ENCODE measurements at places on chromosomes 2 and 18. TPM values are rescaled to one million over a fixed set of nuclear protein-coding genes. Genes with fewer than 3 reads are reported as not detected.
A peak's percentile ranks its signal among the peaks of the same experiment; 100 is the strongest.

GRCh38 chr2:135317375-135317774 lies 213.6 kb downstream of the ZRANB3 start:
- no peak for DNase-seq

DNA sequence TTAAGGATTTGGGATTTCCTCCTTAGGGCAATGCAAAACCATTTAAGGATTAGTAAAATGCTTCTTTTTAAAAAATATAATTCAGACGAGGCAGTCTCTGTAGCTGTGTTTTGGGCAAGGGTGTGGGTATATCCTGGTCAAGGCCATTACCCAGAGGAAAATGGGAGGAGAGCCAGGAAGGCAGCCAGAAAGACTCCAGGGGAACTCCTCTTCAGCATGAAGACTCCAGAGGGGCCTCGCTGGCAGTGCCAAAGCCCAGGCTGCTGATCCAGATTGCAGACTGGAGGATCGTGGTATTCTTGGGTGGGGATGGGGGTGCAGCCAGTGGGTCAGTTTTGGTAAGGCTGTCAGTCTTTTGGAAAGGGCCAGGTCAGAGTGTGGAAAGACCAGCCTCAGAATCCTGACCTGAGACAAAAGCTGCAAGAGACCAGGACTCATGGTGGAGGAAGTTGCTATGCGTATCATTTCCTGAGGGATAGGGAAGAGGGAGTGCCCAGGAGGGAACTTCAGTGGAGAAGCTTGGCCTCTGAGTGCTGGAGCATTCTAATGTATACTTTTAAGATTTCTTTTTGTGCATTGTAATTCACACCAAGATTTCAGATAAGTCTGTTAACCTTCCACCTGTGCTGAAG lies 20.9 kb upstream of the RAB11FIP5 start:
- DNase-seq, result no peak

The RNF125 gene
- total RNA-seq, result 37.6 TPM

DNA sequence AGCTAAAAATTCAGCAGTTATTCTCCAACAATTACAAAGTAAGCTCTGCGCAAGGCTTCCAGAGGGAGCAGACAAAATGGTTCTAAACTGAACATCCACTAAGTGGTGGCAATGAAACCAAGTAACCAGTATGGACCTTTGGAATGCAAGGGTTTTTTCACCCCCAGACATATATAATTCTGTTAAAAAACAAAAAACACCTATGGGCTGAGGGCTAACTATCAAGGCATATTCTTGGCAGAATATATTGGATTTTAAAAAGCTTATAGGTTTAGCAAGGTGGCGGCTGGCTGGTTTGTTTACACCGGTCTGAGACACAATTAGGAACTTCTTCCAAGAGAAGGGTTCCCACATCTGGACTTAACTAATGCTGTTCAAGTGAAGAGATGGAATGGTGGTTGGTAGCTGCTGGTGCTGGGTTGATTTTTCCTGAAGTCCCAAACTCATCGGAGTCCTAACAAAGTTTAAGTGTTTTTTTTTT lies 2.8 kb downstream of the ZFP36L2 start:
- no peak for DNase-seq

DNA sequence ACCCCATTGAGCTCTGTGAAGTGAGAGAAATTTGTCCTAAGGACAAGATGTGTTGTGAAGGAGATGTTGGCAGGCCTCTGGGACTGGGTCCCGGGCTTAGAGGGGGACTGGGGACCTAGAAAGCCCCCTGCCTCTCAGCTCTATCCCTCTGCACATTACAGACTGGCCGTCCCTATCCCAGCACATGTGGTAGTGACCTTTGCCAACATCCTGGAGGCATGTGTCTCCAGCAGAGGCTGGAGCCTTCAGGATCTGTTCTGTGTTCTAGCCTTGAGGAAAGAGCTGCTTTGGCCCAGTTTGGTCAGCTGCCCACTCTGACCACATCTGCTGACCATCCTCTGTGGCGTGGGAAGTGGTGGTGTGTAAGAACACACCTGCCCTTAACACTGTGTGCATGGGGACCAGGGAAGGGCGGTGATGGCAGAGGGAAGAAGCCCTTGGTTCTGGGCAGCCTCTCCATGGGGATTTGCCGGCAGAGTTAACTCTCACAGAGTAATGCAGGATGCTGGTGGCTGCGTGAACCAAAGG lies 33.4 kb downstream of the NCK2 start:
- DNase-seq, result peak; percentile 9

DNA sequence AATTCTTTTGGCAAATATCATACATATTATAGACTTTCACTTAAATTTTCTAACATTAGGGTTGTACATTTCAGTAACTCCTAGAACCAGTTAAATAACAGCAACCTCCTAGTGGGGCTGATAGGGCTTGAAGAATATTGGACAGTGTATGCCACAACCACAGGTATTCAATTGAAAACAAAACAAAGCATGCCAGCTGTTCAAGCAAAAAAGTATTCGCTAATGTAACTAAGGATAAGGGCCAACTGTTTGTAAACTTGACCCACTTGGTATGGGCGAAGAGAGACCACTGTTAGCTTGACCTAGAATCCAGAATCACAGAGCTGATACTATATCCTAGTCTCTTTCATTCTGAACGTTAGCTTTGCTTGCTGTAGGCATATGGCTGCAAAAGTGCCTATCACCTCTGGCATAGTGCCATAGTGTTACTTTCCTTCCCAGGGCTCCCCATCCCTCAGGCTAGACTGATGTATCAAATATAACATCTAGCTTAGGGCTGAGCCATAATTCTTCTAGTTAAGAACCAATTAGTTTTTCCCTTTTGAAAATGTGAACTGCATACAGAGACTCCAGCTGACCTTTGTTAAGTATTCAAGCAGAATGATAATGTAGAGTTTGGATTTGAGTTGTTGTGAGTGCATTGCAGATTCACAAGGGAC lies 458.8 kb upstream of the NRXN1 start:
- DNase-seq, result no peak

GRCh38 chr18:51082571-51083267 lies 52.7 kb downstream of the SMAD4 start:
- no peak for DNase-seq

The CRIM1 gene
- 5.3 TPM for total RNA-seq

The COL5A2 gene
- total RNA-seq, result 0.85 TPM

The SYT4 gene
- total RNA-seq, result not detected

DNA sequence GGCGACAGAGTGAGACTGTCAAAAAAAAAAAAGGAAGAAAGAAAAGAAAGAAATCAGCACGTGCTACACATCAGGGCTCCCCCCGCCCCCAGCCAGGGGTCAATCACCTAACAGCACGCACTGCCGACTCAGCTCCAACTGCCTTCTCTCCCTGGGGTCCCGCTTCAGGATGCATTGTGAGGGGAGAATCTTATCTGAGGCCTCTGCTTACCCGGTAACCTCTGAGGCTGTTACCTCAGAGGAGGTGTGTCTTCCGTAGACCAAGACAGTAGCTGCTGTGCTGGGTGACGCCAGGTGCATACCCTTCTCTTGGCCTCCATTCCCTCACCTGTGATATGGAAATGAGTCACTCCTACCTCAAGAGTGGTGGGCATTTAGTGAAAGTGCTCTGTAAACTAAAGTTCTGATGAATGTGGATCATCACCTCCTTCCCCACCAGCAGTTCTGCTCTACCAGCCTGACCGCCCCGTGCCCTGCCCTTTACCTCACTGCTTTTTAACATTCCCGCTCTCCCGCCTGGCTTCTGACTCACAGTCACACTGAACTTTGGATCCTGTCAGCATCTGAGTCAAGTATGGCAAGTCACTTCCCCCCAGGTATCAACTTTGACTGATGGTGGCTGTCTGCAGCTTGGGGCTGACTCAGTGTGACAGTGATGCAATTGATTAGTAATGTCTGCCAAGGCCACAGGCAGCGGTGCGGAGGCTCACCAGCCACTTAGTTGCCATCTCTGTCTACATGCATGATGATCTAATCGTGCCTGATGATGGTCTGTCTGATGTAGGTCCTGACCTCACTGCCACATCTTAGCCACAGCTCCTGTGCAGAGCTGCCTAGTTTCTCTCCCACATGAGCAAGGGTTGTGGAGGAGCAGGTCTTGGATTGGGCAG lies 20.1 kb downstream of the ARID5A start:
- peak; percentile 85 for DNase-seq

DNA sequence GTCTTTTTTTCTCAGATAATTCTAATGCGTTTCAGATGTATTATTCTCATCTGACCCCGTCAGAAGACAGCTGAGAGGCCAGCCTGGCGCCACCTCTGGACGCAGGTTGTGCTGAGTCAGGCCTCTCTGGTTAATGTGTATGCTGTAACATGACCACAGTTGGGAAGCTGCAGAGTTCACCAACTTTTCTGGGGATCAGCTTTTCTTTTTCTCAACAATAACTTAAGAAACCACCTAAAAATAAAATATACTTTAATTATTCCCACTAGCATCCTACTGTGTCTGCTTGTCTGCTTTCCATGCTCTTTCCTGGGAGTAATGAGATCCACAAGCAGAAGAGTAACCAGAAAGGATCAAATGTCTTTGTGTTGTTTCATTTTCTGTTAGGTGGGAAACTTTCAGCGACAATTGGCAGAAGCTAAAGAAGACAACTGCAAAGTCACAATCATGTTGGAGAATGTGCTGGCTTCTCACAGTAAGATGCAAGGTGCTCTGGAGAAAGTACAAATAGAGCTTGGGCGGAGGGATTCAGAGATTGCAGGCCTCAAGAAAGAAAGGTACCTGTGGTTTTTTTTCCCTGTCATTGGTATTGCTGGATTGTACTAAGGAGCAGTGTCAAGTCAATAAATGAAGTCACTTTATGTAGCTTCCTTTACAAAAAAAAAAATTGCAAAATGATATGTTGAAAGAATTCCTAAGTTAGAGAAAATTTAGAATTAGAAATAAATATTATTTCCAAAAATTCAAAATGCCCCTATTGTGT lies 79.8 kb downstream of the CCDC150 start:
- no peak for DNase-seq

- no peak for DNase-seq
Measured at GRCh38 chr2:151729837-151730236, 4.4 kb downstream of the NEB start.

GRCh38 chr2:150478200-150478974 lies 9.1 kb downstream of the RND3 start:
- DNase-seq, result no peak

The ZEB2 gene
- total RNA-seq, result 16.8 TPM

DNA sequence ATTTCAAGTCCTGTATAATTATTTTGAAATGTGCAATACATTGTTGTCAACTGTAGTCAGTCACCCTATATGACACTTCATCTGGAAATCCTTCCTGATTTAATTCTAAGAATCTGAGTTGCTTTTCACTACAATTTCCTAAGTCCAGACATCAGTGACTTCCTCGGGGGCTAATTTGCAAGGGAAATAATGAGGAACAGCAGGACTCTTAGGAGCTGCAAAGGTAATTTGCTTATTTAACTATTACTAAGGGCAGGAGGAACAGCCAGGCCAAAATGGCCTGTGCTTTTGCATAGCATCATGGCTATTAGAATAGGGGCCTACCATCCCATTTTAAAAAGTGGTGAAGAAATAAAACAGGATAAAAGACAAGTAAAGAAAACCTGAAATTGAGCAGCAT lies 178.8 kb downstream of the MC4R start:
- no peak for DNase-seq

GRCh38 chr2:212477571-212477970 lies 61.0 kb downstream of the ERBB4 start:
- DNase-seq, result no peak

The CFAP221 gene
- total RNA-seq, result not detected

GRCh38 chr18:8391068-8391467 lies 218.2 kb upstream of the RAB12 start:
- no peak for DNase-seq

- peak; percentile 46 for DNase-seq
Measured at GRCh38 chr2:181977661-181978350, 7.8 kb upstream of the PPP1R1C start.

GRCh38 chr2:129752686-129753085 lies 226.8 kb upstream of the RAB6C start:
- DNase-seq, result no peak
